ENCODE measurements at places on chromosomes 2 and 18.

- no peak for DNase-seq
Observed at GRCh38 chr2:232023426-232023825, 61.9 kb downstream of the DIS3L2 start.

GRCh38 chr2:8549273-8549922 lies 132.5 kb upstream of the ID2 start:
- DNase-seq: no peak

DNA sequence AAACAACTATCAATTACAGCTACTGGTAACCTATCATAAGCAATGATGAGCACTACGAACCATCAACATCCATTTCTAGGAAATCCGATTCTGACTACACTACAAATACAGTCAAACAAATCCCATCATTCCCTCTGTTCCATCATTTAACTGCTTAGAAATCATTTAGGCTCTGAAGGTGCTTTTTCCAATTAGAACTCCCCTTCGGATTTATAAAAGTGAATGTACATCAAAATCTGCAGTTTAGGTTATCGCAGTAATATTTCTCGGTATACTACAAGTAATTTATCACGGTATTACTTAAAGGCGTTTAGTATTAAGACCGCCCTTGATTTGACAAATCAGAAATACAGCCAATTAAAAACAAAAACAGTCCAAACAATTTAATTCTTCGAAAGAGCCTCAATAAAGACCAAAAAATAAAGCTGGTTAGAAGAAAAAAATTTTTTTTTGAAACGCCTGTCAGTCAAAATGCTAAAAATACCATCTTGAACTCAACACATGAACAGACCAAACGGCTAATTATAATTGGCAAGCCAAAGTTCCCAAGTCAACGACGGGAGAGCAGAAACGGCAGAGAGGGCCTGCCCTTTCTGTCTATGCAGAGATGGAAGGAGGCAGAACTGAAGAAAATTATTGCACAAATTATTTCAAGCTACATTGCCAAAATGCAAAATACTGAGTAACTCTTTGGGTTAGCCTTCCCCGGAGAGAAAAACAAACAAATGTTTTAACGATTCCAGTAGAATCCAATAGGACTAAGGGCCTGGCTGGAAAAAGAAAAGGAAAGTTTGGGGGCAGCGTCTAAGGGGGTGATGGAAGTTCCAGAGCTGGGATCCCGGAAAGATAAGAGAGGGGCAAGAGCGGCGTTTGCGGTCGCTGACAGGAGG lies 1.2 kb downstream of the VPS54 start:
- no peak for DNase-seq

DNA sequence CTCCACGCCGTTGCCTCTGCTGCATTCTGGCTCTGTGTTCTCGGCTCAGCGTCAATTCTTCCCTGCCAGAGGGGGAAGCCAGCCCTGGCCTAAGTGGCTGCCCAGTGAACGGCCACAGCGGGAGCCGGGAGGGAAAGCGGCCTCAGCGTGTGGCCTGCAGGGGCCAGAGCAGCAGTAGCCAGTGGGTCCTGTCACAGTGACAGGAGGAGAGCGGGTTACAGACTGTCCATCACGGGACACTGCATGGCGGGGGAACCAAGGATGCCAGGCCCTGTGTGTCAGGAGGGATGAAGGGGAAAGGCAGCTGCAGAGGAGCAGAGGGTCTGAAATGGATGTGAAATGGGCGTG lies 39.7 kb downstream of the PDIA6 start:
- DNase-seq: no peak

DNA sequence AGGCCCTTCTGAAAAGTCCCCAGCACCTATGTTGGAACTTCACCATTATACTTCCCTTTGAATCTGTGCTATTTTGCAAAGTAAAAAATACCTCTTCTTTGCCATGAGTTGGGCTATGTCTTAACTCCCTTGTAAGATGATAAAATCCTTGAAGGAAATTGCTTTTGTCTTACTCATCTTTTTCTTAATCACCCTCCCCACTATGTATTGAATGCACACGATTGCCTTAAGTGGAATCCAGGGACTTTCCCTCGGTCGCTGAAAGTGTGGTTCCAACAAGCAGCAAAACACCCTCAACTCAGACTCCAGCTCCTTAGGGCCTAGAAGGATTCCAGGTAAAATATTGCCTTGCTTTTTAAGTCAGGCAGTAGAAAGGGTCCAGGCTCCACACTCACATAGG lies 173.2 kb upstream of the ARL4C start:
- no peak for DNase-seq

- no peak for DNase-seq
Observed at GRCh38 chr18:54218299-54218698, 6.2 kb downstream of the MBD2 start.

DNA sequence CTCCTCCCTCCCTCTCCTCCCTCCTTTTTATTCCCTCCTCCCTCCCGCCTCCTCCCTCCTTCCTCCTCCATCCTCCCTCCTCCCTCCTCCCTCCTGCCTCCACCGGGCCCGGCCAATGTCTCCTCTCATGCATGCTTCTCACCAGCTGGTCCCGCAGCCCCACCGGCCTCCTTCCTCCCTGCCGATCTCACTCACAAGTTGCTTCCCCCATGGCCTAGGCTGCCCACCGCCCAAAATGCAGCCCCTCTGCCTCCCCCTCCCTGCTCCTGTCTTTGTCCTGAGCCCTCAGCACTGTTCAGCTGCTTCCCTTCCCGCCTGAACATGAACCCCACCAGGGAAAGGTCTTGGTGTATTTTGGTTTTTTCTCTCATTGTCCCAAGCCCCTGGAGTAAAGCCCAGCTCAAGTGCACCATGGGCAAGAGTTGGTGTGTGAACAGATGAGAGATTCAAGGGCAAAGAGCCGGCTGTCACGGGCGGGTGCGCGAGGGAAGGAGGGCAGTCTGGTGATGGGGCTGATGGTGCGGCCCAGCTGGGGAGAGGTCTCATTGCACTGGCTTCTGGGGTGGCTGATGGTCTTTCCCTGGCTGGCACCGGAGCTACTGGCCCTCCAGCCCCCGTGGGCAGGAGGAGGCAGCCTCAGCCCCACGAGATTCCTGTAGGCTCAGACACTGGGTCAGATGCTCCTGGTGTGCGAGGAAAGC lies 117.6 kb downstream of the TWIST2 start:
- DNase-seq: no peak

DNA sequence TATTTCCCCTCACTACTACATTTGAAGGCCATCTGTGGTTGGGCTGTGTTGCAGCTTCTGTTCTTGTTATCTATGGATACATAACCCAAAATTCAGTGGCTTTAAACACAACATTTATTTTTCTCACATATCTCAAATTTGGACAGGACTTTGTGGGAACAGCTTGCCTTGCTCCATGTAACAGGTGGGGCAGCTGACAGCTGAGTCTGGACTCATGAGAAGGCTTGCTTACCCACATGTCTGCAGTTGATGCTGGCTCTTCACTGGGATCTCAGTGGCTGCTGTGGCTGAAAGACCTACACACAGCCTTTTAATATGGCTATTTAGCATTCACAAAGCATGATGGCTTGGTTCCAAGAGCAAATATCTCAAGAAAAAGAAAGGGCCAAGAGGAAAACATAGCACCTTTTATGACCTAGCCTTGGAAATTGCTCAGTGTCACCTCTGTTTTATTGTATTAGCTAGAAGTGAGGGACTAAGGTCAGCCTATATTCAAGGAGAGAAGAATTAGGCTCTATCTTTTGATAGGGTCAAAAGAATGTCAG lies 296.8 kb upstream of the ZNF521 start:
- no peak for DNase-seq

- no peak for DNase-seq
Observed at GRCh38 chr2:194062401-194062800, 1594.6 kb upstream of the SLC39A10 start.

GRCh38 chr2:71336802-71337201 lies 5.2 kb downstream of the ZNF638 start:
- no peak for DNase-seq

DNA sequence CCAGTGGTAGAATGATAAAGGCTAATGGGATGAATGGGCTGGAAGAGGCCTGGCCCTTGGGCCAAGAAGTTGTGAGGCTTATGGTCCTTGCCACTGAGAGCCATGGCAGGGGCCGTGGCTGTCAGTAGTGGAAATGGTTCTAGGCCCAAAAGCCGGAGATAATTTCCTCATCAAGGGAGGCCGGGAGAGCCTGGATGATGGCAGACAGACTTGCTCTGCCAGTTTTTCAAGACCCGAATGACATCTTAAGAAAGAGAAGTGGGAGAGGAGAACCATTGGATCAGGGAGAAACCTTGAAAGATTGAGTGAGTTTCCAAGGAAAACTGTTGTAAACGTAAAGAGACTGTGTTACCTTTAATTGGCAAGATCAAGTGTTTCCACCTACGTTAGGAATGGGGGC lies 46.3 kb upstream of the VPS54 start:
- no peak for DNase-seq

DNA sequence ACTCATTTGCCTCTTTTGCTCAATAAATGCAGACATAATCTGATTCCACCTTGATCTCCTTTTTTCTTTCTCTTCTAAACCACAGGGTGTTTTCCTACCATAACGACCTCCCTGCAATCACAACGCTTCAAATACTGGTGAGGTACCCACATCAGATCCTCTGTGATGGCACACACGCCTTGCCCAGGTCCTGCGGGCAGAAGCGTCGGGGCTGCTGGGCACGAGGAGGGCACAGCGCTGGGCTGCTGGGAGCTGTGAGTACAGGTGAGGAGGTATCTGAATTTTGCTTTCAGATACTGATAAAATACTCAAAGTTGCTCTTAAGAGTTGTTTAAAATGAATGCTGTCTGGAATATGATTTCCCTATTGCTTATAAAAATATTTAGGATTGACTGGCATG lies 186.1 kb upstream of the PXDN start:
- no peak for DNase-seq

Measured in GM12864 (cell line).